ENCODE measurements at places on chromosomes 7 and 10. TPM values are rescaled to one million over a fixed set of nuclear protein-coding genes. Genes with fewer than 3 reads are reported as not detected.

The RPEL1 gene
- under 0.01 TPM for total RNA-seq

The FBXW4 gene
- 40.0 TPM for total RNA-seq

The DBNL gene
- total RNA-seq = 104 TPM

The AKR1C3 gene
- total RNA-seq = 149 TPM

The HOGA1 gene
- total RNA-seq = 0.34 TPM

The MSS51 gene
- 0.68 TPM for total RNA-seq

The CAMK2B gene
- not detected for total RNA-seq

The PPP1R17 gene
- not detected for total RNA-seq

The VWA2 gene
- total RNA-seq = 4.7 TPM

The FAM180A gene
- total RNA-seq = 0.14 TPM

The COMTD1 gene
- 12.2 TPM for total RNA-seq

The ANKIB1 gene
- 65.9 TPM for total RNA-seq

The VIPR2 gene
- not detected for total RNA-seq

The CASP2 gene
- 12.3 TPM for total RNA-seq

The NEUROG3 gene
- not detected for total RNA-seq

The ARHGAP22 gene
- 9.5 TPM for total RNA-seq

The DENND11 gene
- 28.5 TPM for total RNA-seq

The ZNRF2 gene
- 31.3 TPM for total RNA-seq

The ACSL5 gene
- not detected for total RNA-seq

The TLL2 gene
- total RNA-seq = 17.7 TPM

The NEBL gene
- total RNA-seq = 38.3 TPM

The C7orf57 gene
- total RNA-seq = 0.21 TPM

The KEL gene
- not detected for total RNA-seq

The TDRD1 gene
- not detected for total RNA-seq

The VGF gene
- 0.34 TPM for total RNA-seq

The LRRD1 gene
- total RNA-seq = under 0.01 TPM

The SYT15B gene
- total RNA-seq = not detected

The ENTPD1 gene
- total RNA-seq = not detected

The CRTAC1 gene
- not detected for total RNA-seq

The HOXA11 gene
- total RNA-seq = not detected

The SHH gene
- under 0.01 TPM for total RNA-seq

The SUN3 gene
- total RNA-seq = 1.4 TPM

The CTAGE4 gene
- total RNA-seq = 0.14 TPM

The CALY gene
- not detected for total RNA-seq

The ADRA2A gene
- not detected for total RNA-seq

All from nasal cavity respiratory epithelium epithelial cell of viscerocranial mucosa (primary cell).